Skeletal muscle tissue (tissue), 5 donors: ENCODE measurements at places on chromosomes 4 and X. TPM values are rescaled to one million over a fixed set of nuclear protein-coding genes. Genes with fewer than 3 reads are reported as not detected.

Gene CSAG1
- total RNA-seq = not detected

Gene IGSF1
- total RNA-seq = 59.5 TPM

Gene SSX1
- not detected for total RNA-seq

Gene KIAA0232
- 12.5 TPM for total RNA-seq

Gene UPF3B
- total RNA-seq = 1.6 TPM

Gene PRKG2
- total RNA-seq = under 0.01 TPM
